A375 (cell line): ENCODE measurements at places on chromosomes 4 and X. TPM values are rescaled to one million over a fixed set of nuclear protein-coding genes. Genes with fewer than 3 reads are reported as not detected.

Gene GPRASP1
- 0.11 and 0.61 TPM in 2 replicates for total RNA-seq

Gene MAP3K15
- total RNA-seq, result 0.15 and 0.32 TPM in 2 replicates

Gene PFKFB1
- 0.15 and 0.19 TPM in 2 replicates for total RNA-seq

Gene FAM133A
- 0.38 and 0.42 TPM in 2 replicates for total RNA-seq

Gene DCX
- not detected in 2 replicates for total RNA-seq

Gene PABPC1L2A
- not detected in 2 replicates for total RNA-seq

Gene COL4A6
- total RNA-seq, result 0.37 TPM in 1 of 2 replicates, not detected in the other

Gene NSG1
- 0.32 and 0.34 TPM in 2 replicates for total RNA-seq

Gene USP51
- total RNA-seq, result 0.05 and 0.26 TPM in 2 replicates

Gene ARX
- total RNA-seq, result not detected in 2 replicates

Gene TMEM156
- total RNA-seq, result 2.7 and 5.9 TPM in 2 replicates

Gene ODAM
- not detected in 2 replicates for total RNA-seq

Gene ARAP2
- total RNA-seq, result 8.9 and 11.7 TPM in 2 replicates

Gene IBSP
- total RNA-seq, result not detected in 2 replicates

Gene CT45A10
- total RNA-seq, result 51.5 and 62.2 TPM in 2 replicates

Gene SMIM43
- not detected in 2 replicates for total RNA-seq

Gene MAGEA3
- 172 and 182 TPM in 2 replicates for total RNA-seq

Gene SHOX
- not detected in 2 replicates for total RNA-seq

Gene RASGEF1B
- total RNA-seq, result 0.13 TPM in 1 of 2 replicates, not detected in the other

Gene VCX3B
- total RNA-seq, result 31.7 and 34.5 TPM in 2 replicates

Gene VEGFD
- total RNA-seq, result not detected in 2 replicates

Gene SNX25
- total RNA-seq, result 21.3 and 28.5 TPM in 2 replicates

Gene GLRA3
- not detected in 2 replicates for total RNA-seq

Gene CORIN
- 0.13 and 0.30 TPM in 2 replicates for total RNA-seq

Gene FREM3
- not detected in 2 replicates for total RNA-seq

Gene VSIG1
- total RNA-seq, result not detected in 2 replicates

Gene CXorf65
- not detected in 2 replicates for total RNA-seq

Gene GPAT3
- 117 and 120 TPM in 2 replicates for total RNA-seq

Gene TSPAN7
- total RNA-seq, result not detected in 2 replicates

Gene TENM3
- 29.5 and 39.3 TPM in 2 replicates for total RNA-seq

Gene IL2
- not detected in 2 replicates for total RNA-seq

Gene MAGEA2B
- total RNA-seq, result 45.3 and 46.0 TPM in 2 replicates

Gene PPARGC1A
- total RNA-seq, result 0.45 and 0.90 TPM in 2 replicates

Gene SPANXA2
- 37.4 and 48.0 TPM in 2 replicates for total RNA-seq

Gene DGAT2L6
- total RNA-seq, result not detected in 2 replicates

Gene GPC3
- total RNA-seq, result not detected in 2 replicates

Gene GSX2
- total RNA-seq, result not detected in 2 replicates

Gene GRID2
- total RNA-seq, result 2.7 and 5.3 TPM in 2 replicates

Gene CLIC2
- not detected in 2 replicates for total RNA-seq

Gene NKRF
- total RNA-seq, result 10.0 and 11.5 TPM in 2 replicates

Gene HTN1
- total RNA-seq, result not detected in 2 replicates

Gene ADAM29
- not detected in 2 replicates for total RNA-seq

Gene FGG
- not detected in 2 replicates for total RNA-seq
